ENCODE measurements at places on chromosomes 16 and 17.

GRCh38 chr17:73495641-73496040, 148.6 kb downstream of the SDK2 start:
- DNase-seq = no peak

- no peak for DNase-seq
These were observed 123.3 kb downstream of the CCT6B start for GRCh38 chr17:34837876-34838478.

- no peak for DNase-seq
These were observed 6.0 kb upstream of the DCXR start for GRCh38 chr17:82043507-82043906.

DNA sequence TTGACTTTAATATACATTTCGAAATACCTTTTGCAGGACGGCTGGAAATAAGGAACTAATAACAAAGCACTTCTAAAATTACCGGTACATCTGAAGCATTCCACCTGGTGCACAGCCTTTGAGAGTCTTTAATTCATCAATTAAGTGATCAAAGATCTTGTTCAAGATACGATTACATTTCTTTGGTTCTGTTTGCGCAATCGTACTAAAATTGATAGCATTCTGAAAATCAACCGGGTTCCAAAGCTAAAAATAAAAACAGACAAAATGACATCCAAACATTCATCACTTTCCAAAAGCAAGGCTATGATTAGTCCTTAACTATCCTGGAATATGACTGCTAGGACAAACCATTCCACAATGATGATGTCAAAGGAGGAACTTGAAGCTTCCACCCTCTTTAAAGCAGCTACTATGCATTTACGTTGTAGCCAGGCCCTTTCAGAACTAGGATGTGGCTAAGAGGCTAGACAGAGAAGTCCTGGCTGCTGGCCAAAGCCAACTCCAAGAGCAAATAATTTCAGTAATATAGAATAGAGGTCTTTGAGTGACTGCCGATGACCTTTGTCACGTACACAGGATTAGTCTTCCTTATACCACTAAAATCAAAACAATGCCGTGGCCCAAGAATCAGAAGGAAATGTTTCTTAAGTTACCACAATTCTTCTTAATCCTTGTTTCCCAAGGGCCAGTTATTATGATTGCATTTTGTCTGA, 299.8 kb upstream of the PSMD7 start:
- peak; percentile 45 for DNase-seq

GRCh38 chr16:83574388-83574787, 233.4 kb upstream of the HSBP1 start:
- no peak for DNase-seq

- no peak for DNase-seq
These were observed 35.4 kb upstream of the TMC5 start for GRCh38 chr16:19382084-19382801.

- no peak for DNase-seq
These were observed 28.2 kb downstream of the AXIN2 start for GRCh38 chr17:65533056-65533745.

DNA sequence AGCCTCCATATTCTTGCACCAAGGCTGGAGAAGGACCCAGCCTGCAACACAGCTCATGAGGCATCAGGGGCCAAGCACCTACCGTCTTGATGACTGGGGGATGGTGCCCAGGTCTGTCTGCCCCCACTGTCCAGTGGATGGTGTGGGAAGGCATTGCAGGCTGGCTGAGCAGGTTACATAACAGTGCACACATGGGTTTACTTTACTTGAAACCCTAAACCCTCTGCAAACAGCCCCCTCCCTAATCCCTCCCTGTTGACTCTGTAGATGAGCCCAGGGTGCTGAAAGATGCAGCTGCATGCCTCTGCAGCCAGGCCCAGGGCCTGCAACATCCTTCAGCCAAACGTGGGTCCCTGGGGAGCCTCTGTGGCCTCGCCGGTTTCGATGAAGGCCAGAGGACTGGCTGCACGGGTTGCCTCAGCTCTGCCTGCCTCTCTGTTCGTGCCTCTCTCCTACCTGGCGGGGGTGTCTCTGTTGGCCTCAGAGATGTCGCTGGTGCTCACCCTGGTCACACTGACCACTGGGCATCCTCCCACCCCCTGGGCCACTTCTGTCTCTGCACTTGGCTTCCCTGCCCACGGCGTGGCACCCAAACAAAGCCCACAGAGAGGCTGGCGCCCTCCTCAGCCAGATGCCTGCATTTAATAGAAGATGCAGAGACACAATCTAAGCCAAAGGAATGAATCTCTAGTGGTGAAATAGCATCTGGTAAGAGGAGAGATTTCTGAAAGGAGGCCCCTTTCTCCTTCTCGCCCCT, 95.1 kb downstream of the METRNL start:
- DNase-seq = peak; percentile 46

- DNase-seq = peak; percentile 33
These were observed 12.9 kb downstream of the TRIM37 start for GRCh38 chr17:59093702-59094231.

GRCh38 chr16:22189473-22190080, 16.5 kb upstream of the EEF2K start:
- DNase-seq = peak; percentile 73

DNA sequence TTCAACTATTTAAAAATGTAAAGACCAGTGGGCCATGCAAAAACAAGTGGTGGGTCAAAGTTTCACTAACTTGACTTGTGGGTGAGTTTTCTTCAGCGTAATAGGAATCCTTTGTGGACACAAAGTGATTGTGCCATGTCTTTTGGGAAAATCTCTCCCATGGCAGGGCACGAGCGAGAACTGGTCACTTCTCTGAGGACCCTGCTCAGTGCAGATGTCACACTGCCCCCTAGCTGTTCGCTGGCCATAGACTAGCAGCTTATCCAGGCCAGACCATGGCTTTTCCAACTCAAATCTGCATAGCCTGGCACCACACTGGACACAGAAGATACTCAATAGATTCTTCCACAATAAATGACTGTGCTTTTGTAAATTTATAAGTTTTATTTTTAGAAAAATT, 306.0 kb upstream of the CCL2 start:
- DNase-seq = no peak
